ENCODE measurements at places on chromosomes 6 and 20.

DNA sequence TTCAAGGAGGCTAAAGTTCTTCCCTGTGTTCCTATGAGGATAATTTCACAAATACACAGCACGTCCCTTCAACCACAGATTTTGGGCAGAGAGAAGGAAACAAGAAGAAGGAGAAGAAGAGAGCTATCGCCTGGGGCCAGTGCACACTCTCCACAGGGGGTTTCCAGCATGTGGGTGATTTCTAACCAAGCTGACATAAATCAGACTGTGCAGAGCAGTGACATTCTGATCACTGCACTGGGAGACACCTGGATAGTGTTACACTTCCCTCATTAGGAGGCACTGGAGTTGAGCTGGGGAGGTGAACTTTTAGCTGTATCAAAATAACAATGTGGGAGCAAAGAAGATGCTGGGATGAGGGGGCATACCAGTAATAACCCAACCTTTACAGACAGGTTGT lies 71.8 kb upstream of the CENPW start:
- no peak for DNase-seq

DNA sequence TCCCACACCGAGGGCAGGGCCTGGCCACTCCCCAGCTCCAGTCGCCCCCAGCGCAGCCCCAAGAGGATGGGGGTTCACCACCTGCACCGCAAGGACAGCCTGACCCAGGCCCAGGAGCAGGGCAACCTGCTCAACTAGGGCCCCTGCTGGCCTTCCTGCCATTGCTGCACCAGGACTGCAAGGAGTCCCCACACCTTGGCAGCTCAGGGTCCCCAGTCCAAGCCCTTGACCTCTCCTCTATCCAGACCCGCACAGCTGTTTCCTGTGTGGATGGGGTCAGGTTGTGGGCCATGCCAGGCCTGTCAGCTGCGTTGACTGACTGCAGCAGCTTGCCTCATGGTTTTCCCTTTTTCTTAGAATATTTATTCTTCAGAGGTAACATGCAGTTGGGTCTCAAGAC lies 4.4 kb downstream of the LRRC73 start:
- DNase-seq = no peak

DNA sequence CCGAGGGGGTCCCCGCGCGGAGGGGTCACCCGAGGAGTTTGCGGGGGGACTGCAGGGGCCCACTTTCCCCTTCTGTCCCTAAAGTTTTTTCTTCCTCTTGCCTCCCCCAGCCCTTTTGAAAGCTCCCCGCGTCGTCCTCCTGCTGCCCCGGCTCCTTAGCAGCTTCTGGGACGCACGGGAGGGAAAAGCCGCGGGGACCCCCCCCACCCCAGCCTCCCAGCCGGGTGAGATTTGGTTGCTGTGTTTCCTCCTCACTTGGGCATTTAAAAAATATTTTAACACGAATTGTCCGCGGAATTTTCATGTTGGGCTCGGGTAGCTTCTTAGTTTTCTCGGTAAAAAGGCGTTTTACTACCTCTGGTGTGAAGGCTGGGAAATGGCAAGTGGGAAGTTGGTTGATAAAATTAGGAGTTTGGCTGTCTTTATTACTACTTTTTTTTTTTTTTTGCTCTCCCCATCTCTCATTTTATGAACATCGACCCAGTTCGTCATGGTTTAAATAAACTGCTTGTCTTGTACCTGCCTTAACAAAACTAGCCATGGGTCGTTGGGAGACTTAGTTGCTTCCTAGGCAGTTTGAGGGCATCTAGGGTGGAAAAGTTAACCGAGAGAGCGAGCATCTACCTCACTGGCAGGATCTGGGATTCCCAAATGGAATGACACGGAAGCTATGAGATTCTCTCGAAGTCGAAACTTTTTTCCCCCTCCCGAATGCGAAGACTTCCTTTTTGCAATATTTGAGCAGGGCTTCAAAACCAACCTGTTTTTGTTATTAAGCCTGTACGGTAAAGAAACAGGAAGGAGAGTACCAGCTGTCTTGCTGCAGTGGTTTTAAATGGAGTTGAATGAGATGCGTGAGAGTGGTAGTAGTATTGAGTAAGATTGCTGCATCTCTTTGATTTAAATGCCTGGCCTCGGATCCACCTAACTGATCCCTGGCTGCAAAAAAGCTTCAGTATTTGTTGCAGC lies 868 bp downstream of the NCOA3 start:
- DNase-seq = peak; percentile 43

GRCh38 chr6:82248273-82248735 lies 760 bp upstream of the IBTK start:
- DNase-seq = peak; percentile 56

DNA sequence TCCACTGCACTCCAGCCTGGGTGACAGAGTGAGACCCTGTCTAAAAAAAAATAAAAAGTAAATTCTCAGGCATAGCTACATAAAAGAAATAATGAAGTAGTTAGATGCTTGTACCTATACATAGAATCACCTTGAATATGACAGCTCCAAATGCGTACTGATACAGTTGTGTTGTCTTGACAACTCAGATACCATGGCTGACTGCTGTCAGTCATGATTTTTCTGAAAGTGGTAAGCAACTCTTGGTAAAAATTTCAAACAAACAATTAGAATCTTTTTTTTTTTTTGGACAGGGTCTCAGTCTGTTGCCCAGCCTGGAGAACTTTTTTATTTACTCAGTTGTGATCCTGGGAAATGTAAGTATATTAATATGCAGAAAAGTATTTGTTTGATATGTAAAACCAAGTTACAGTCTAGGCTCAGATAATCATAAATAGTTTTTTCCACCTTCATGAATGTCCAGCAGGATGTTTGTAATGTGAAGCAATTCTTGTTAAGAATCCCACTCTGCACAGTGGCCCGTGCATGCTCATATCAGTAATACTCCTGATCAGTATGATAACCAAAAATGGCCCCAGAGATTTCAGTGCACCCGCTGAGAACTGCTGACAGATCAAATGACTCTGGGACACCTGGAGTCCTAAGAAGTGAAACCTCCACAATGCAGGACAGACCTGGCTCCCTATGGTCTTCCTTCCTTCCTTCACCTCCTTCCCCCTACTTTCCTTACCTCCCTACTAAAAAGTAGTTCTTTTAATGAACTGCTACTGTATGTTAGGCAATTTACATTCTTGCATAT lies 14.0 kb upstream of the MAPK13 start:
- no peak for DNase-seq

- peak; percentile 28 for DNase-seq
Measured at GRCh38 chr6:30321692-30322388, 4.9 kb upstream of the TRIM39 start.

DNA sequence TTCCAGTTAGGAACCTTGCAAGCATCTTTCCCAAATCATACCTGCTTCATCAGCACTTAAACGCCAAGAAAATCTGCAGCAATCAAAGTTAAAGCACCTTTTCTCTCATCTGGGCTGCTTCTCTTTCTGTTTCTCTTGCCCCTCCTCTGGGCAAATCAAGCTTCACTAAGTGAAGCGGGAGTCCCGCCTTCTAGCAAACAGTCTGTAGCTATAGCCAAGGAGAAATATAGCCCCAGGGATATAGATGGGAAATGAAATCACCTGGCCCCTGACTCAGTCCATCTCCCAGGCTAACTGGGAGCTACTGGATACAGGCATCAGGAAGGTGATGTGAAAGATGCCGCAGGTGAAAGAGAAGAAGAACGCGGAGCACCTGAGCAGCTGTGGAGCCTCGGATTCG lies 481.9 kb downstream of the C6orf118 start:
- DNase-seq = no peak

- peak; percentile 42 for DNase-seq
Measured at GRCh38 chr20:44056010-44056698, 130.8 kb downstream of the JPH2 start.

DNA sequence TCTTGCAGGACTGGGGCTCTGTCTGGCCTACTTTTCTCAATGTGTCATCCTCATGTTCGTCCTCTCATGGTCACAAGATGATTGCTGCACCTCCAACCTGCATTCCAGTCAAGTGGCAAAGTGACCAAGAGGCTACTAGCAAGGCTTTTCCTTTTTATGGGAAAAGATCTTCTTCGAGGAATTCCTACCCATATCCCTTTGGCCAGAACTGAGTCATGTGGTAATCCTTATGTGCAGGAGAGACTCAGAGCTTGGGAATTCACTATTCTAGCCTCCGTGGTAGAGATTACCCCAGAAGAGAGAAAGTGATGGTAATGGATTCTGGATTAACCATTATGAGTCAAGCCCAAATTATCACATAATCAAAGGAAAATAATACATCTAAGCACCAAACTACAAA lies 162.7 kb downstream of the KCNQ5 start:
- peak; percentile 88 for DNase-seq

DNA sequence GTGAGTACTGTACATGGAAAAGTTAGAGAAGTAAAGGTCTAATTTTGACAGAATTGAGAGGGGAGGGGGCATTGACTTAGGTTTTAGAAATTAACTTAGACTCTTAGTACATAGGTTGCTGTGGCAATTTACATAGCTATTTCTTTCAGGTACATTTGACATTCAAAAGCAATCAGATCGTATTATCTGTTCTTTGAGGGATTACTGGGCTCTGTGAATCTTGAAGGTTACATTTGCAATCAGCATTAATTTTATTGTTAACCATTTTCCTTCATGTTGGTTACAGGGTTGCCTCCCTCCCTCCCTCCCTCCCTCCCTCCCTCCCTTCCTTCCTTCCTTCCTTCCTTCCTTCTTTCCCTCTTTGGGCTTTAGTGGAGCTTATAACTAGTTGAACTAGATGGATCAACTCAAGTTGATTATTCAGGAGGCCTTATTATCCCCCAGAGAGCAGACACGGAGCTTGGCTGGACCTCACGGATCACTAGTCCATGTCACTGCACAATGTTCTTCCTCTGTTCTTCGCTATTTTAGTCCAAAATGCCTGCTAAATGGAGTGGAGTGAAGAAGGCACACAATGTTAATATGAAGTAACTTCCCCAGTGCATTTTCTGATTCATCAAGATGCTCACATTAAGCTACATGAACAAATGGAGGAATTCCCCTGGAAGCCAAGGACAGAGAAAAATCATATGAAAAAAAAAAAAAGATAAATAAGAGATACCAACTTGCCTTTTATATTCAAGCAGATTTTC lies 87.8 kb downstream of the PLCB4 start:
- DNase-seq = no peak

- DNase-seq = peak; percentile 59
Measured at GRCh38 chr6:158793432-158793831, 25.7 kb downstream of the EZR start.

- peak; percentile 80 for DNase-seq
Measured at GRCh38 chr6:25278914-25279747, at the start of gene CARMIL1. CARMIL1 (plus strand) TSS chr6:25279374; CDS start chr6:25279796, 422 bp downstream.

DNA sequence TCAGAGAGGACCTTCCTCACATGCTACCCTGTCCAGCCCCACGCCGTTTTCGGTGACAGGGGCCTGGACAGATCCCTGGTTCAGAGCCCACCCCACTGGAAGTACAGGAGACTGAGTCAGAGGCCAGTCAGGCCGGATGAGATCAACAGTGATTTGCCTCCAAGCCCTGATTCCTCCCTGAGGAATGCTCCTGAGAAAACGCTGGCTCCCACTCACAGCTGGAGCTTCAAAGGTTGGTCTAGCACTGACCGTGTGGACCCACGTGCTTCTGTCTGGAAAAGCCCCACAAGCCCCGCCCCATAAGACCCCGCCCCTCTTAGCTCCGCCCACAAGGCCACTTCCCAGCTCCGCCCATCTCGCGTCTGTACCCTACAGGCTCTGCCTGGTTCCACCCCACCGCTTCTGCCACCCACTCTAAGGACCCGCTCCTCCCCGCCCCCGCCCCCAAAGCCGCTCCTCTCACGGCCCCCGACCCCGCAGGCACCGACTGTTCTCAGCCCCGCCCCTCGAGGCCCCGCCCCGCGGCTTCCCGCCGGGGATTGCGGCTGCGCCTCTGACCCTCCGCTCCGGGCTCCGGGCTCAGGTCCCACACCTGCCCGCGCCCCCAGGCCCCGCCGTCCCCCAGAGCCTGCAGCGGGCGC lies 64.9 kb upstream of the BHLHE23 start:
- peak; percentile 56 for DNase-seq
